ENCODE measurements at places on chromosomes 5 and 9.

- DNase-seq, result no peak
Observed at GRCh38 chr5:34673463-34674125, 17.5 kb downstream of the RAI14 start.

GRCh38 chr5:127011961-127012644 is 18.3 kb downstream of the MARCHF3 start:
- DNase-seq, result no peak

DNA sequence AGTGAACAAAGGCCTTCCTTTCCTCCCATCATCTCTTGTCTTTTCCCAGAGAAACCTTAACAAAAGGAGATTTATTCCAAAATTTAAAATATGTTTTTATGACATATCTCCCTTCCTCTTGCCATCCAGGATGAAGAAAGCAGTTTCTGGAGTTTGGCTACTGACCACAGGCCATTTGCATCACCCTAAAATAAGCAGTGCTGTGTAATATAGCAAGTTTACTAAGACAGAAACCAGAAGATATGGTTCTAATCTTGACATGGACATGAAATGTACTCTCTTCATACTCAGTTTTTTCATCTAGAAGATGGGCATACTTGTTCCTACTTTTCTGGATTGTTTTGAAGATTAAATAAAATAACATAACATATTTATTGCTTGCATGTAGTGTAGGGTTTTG is 50.2 kb upstream of the ZFAND5 start:
- no peak for DNase-seq

DNA sequence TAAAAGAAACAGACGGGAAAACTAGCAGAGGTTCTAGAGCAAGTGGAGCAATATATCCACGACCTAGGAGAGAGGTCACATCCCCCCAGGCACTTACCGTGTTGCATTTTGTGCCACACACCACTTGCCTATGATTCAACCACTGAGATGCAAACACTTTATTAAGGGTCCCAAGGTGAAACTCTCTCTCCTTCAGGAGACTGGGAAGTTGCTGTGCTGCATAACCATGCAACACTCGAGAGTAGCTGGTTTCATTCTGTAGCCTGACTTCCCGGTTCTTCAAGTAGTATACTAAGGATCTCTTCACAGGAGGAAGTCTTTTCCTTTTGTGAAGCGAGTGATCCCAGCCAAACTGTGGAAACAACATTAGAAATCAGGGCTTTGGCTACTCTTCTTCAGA is 1.6 kb downstream of the DCAF12 start:
- no peak for DNase-seq

DNA sequence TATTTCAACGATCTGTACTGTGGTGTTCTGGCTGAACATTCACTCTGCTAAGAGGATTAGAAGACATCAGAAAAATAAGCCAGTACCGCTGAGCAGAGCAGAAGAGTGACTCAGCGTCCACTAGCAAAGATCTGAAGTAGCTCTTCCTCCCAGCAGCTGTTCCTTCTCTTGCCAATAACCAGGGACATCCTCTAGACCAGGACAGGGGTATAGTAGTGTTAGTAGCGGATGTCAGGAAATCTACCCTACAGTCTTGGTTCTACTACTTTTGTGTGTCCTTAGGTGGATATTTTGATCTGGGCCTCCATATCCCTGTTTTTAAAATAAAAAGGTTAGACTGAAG is 103.6 kb downstream of the TSSK1B start:
- peak; percentile 78 for DNase-seq

GRCh38 chr5:143188692-143189091 is 214.8 kb downstream of the NR3C1 start:
- DNase-seq, result no peak

- no peak for DNase-seq
Observed at GRCh38 chr9:28232686-28233085, 659.4 kb upstream of the C9orf72 start.

GRCh38 chr9:18799428-18799827 is 233.6 kb downstream of the SAXO1 start:
- DNase-seq, result no peak

- no peak for DNase-seq
Observed at GRCh38 chr9:125548141-125548540, 158.9 kb downstream of the MAPKAP1 start.

GRCh38 chr5:177539411-177539810 is 15.0 kb downstream of the FAM193B start:
- DNase-seq, result no peak

DNA sequence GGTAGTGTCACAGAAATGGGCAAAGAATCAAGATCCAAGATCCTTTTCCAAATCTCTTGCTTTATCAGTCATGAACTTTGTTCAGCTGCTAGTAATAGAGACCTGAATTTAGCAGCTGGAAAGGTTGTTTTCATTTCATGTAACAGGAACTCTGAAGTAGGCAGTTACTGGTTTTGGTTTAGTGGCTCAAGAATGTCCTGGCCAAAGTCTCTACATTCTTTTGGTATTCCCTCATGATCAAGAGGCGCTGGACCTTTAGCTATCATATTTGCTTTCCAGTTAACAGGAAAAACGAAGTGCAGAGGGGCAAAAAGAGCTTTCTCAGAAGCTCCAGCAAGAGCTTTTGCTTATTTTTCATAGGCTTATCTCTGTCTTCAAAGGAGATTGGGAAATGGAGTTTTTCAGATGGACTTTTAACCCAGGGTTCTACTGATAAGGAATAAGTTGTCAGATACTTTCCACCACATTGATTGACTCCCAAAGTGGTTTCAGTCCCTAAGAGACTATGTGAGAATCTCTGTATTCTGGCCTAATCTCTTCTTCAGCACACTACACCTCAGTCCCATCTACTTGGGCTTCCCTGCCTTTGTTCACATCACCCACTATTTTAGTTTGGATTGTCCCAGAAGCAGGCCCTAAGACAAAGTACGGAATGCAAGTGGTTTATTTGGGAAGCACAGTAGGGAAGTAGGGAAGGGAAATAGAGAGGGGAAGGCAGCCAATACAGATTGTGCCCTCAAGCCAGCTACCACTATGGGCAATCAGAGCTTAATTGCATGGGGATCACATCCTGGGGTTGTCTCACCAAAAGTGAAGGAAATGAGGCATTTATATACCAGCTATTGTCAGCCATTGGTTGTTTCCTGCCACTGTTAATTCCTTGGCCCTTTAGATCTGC is 359.3 kb downstream of the LRRC70 start:
- no peak for DNase-seq

- DNase-seq, result no peak
Observed at GRCh38 chr9:7206221-7206758, 448.5 kb downstream of the KDM4C start.

DNA sequence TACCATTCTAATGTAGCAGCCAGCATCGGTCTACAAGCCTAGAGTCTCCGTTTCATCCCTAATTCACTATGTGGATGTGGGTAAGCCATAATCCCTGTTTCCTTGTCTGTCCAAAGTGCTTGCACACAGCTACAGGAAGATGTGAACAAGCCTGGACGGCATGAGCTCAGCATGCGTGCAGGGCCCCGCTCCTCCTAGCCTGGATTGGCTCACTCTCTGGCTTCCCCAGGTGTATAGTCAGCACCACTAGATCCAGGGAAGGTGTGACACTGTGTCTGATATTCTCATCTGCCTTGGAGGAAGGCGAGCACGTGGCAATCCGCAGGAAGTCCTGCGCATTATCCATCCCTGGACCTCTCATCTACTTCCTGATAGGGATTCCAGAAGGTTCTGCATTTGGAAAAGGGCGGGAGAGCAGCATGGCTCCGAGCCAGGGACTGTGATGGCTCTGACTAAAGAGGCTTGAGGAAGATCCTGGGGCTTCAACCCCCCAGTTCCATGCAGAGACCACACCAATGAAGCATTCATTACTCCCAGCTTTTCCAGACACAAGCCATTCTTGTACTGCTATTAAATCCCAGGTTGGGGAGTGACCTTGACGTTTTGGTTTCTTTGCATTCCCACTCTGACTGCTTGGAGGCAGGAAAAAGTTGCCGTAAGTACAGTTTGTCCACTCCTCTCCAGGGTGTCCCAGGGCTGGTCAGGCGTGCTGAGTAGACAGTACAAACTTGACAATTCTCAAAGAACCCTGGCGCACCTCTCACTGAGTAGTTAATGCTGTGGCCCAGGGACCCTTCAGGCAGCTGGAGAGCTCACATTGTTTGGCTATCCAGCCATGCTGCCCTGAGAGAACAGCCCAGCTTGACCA is 65.6 kb downstream of the PSD2 start:
- DNase-seq, result no peak

Data from NCI-H524 (cell line).